Esophagus mucosa (tissue), 1 donor: ENCODE measurements at places on chromosomes 7 and 10. TPM values are rescaled to one million over a fixed set of nuclear protein-coding genes. Genes with fewer than 3 reads are reported as not detected.

GRCh38 chr7:11648980-11649379, 183.0 kb downstream of the THSD7A start:
- no peak for ATAC-seq

- no peak for ATAC-seq
Measured at GRCh38 chr7:27093184-27093895, 2.5 kb downstream of the HOXA1 start.

Gene TRIM4
- 13.9 TPM for total RNA-seq

GRCh38 chr10:71657604-71658466, 61.7 kb downstream of the C10orf105 start:
- ATAC-seq: no peak

DNA sequence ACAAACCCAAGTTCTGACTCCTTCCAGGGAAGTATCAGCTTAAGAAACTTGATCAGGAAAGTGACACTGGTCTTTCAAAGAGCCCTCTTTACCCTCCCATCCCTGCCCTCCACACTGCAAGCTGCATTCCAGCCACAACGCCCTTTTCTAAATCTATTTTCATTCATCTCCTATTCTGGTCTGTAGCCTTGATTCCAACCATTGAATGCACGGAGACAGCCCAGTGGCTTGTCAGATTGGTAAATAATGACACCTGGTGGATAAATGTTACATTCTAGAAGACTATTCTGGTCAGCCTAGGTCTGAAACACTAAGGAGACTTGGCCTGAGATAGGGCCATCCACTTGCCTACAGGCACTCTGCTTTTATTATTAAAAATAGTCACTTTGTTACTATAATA, 20.9 kb downstream of the MORN4 start:
- peak; percentile 85 for ATAC-seq

DNA sequence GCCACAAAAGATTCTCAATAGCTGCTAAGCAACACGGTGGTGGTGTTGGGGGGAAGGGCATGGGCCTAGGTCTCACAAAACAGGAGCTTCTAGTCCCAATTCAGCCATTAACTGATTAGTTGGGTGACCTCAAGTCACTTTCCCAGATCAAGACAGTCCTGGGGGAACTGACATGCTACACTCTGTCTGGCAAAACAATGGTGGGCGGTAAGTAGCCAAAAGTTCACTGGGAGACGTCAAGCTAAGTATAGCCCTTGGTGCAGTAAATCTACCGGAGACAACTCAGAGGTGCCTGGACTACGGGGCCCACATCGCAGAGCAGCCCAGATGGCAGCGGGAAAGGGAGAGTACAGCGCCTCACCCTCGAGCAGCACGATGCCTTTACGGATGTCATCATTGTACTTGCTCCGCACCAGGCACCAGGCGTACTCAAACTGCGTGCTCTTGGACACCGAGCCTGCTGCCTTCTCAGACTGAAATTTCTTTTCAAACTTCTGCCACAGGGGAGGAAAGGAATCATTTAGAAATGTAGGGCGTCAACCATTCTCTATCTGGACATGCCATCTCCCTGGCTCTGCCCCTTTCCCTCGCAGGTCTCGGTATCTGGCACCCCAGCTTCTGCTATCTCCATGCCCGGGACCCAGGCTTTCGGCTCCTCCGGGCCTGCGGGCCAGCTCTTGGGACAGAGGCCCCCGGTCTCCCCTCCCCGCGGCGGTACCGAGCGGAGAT, 1.1 kb downstream of the FIS1 start:
- no peak for ATAC-seq

- ATAC-seq: no peak
Measured at GRCh38 chr7:3607847-3608246, 306.8 kb downstream of the SDK1 start.

GRCh38 chr10:99531026-99531695, 1.6 kb upstream of the NKX2-3 start:
- ATAC-seq: no peak

DNA sequence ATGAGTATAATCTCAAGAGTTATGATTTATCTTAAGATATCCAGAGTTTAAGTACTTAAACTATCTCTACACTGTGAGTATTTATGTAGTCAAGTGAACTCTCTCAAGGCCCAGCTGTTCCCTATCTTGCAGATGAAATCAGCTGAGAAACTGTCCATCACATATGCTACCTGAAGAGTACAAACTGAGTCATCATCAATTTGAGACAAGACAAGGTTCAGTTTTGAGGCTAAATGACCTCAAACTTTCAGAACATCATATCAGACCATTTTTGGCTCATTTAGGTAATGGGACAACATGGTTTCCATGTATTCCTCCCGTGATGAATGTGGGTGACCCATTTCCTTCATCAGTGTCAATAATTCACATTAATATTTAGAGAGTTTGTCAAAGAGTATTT, 53.1 kb upstream of the AUTS2 start:
- ATAC-seq: no peak

Gene EPO
- not detected for total RNA-seq

DNA sequence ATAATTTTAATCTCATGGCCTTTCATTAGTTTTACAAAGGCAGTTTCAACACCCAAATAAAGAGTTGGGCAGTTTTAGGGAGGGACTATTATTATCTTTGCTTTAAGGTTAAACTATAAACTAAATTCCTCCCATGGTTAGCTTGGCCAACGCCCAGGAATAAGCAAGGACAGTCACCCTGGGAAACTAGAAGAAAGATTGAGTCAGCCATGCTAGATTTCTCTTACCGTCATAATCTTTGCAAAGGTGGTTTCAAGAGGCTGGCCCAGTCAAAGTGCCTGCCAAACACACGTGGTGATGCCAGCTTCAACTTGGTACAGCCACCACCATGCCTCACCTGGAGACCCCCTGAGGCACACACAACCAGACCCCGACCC, 317.4 kb upstream of the SP8 start:
- no peak for ATAC-seq

DNA sequence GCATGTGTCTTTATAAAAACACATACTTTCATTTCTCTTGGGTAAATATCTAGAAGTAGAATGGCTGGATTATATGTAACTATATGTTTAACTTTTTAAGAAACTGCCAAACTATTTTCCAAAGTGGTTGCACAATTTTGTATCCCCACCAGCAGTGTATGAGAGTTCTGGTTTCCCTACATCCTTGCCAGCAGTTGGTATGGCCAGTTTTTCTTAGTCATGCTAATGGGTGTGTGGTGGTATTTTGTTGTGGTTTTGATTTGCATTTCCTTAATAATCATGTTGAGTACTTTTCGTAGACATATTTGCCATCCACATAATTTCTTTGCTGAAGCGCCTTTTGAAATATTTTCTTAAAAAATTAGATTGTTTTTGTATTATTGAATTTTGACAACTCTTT, 60.3 kb downstream of the NEUROG3 start:
- no peak for ATAC-seq

DNA sequence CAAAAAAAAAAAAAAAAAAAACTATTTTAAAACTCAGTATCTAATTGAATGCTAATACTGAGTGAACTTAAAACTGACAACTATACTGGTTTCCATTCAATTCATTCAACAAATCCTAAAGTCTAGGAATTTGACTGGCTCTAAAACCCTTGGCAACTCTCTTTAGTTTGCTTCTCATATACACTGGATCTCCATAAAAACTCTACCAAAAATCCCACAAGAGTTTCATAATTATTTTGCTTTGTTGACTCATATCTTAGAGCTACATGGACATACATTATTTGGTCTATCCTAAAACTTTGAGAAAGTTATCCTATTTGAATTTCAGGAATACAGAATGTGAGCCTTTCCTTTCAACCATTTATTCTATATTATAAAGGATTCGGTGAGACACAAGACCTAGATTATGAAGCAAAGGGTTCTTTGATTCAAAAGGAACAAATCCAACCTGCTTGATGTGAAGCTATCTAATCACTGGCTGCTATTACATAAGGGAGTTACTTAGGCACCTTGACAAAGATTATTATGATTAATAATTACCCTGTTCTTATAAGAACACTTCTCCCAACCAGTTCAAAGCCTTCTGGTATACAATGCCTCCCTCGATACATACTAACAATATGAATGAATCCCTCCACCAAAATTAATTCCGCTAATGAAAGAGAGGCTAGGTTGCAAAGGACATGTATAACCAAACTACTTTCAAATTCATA, 15.8 kb upstream of the KMT2E start:
- no peak for ATAC-seq

DNA sequence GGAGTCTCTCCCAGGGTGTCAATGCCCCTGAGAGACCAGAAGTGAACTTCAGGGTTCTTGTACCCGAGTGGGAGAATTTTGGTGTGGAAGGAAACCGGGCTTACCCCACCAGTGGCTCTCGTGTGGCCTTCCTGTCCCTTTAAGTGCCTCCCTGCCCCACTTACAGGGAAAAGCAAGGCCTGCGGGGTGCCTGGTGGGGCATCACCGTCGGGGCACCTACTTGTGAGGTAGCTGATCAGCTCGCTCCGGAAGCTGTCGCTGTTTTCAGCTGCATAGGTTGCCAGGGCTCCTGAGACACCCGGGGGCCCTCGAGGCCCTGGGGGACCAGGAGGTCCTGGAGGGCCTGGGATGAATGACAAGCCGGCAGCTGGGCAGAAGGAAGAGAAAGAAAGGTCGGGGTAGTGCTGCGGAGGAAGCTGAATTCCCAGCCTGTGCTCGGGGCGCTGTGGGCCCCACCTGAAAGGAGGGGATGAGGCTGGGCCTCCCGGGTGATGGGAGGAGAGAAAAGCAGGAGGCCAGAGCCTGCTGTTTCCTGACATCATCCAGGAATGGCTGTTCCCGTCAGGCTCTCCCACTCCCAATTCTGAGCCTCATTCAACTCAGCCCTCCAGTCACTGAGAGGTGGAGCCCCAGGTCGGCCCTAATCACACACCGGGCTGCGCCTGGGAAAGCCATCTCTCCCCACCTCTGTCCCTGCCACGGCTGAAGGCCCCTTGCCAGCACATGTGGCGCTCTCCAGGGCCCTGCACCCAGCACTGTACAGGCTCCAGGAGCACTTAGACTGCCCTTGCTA, 51.1 kb downstream of the COL17A1 start:
- ATAC-seq: no peak

Gene PDZD7
- 0.04 TPM for total RNA-seq

DNA sequence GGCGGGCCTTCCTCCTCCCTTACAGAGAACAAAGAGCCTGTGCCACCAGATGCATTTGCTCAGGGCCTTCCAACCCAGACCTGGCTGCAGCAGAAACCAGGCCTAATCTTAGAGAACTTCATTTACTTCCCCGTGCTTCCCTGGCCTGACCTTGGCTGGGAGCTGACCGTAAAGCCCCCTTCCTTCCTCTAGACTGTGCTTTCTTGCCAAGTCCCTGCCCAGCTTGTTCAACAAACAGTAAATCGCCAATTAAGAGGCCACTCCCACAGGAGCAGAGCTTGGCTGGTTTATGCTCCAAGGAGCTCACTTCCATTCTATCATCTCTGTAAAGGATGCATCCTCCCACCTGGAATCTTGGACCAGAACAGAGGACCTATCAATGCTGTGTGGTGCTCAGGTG, 110.9 kb downstream of the COL13A1 start:
- no peak for ATAC-seq
